ENCODE measurements at places on chromosomes 12 and 14.

- DNase-seq = peak; percentile 73
These were observed 170.7 kb downstream of the ESRRB start for GRCh38 chr14:76546426-76547221.

DNA sequence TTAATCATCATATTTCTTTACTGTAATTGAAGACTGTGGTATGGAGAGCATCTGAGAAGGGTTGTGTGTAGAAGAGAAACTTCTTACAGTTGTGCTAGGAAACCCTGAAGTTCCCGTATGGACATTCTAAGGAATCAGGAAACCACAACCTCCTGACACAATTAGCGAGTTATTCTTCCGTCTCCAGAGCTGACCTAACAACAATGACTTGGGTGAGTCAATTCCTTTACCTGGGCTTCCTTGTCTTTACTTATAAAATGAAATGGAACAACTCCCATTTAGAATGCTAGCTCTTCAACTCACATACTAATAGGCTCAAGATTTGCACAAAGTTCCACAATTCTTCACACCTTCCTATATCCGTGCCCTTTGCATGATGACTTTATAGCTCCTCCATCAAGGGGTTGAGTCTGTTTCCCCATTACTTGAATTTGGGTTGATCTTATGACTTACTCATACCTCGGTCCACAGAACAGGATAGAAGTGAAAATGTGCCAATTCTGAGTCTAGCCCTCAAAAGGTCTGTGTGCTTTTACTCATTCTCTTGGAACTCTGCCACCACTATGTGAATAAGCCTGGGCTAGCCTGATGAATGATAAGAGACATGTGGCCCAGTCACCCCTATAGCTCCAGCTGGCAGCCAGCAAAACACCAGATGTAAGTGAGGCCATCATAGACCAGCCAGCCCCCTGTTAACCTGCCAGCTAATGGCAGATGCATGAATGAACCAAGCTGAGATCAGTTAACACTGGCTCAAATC is 459.4 kb downstream of the ETNK1 start:
- no peak for DNase-seq

GRCh38 chr12:50728417-50728816 is 35.5 kb upstream of the ATF1 start:
- DNase-seq = no peak

GRCh38 chr12:6494258-6494743 is 399 bp downstream of the NCAPD2 start:
- no peak for DNase-seq

GRCh38 chr14:74579447-74580274 is 32.4 kb downstream of the LTBP2 start:
- DNase-seq = no peak

- no peak for DNase-seq
These were observed 72.5 kb downstream of the LGMN start for GRCh38 chr14:92675976-92676375.

- DNase-seq = no peak
These were observed 122.7 kb downstream of the KICS2 start for GRCh38 chr12:64099397-64099796.

GRCh38 chr12:81207664-81208063 is 129.8 kb downstream of the ACSS3 start:
- no peak for DNase-seq

DNA sequence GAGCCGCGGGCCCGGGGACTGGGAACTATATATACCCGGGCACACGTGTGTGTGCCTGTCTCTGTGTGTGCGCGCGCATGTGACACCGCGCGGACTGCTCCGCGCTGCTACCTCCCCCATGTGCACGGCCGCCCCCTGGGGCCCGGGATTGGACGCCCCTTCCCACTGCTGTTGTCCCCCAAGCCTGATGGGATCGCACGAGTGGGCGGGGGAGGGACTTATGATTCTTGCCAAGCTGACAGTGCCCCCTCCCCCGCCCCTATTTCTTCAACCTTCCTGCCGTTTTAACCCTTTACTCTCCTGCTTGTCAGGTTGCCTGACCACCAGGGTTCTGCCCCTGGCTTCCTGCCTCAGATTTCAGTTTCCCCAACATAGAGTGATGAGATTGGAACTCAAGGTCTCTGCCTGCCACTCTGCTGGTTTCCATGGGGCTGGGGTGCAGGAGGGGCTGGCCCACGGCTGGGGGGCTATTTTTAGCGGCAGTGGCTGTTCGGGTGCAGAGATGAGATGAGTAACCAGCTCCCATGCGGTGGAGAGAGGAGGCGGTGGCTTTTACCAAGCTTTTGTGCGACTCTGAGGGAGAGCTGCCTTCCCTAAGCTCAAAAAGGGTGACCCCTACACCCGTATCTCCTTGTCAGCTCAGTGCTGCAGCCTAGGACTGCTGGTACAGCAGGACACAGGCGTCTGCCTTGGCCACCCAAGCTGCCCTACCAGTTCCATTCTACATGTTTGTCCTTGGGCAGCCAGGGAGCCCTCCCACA is at the start of gene DDN:
Gene DDN (minus strand): TSS at position 5 of the 761 bp plus-strand sequence. CDS start 88 bp downstream, outside the sequence.
- DNase-seq = no peak

DNA sequence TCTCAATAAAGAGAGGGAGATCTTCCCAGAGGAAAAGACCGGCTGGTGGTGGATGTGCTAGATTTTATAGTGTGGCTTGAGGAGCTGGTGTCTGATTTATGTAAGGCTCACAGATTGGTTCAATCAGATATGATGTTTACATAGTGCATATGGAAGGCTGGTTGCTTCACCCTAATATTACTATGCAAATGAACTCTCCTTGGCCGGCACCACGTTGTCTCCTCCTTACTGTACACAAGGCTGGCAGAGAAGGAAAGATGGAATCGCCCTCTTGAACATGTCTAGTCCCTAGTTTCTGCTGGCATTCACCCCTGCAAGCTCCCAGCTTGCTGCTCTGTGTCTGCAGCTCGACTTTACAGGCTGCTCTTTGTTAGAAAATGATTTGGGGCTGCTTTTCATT is 8.9 kb downstream of the FAM186A start:
- DNase-seq = no peak

DNA sequence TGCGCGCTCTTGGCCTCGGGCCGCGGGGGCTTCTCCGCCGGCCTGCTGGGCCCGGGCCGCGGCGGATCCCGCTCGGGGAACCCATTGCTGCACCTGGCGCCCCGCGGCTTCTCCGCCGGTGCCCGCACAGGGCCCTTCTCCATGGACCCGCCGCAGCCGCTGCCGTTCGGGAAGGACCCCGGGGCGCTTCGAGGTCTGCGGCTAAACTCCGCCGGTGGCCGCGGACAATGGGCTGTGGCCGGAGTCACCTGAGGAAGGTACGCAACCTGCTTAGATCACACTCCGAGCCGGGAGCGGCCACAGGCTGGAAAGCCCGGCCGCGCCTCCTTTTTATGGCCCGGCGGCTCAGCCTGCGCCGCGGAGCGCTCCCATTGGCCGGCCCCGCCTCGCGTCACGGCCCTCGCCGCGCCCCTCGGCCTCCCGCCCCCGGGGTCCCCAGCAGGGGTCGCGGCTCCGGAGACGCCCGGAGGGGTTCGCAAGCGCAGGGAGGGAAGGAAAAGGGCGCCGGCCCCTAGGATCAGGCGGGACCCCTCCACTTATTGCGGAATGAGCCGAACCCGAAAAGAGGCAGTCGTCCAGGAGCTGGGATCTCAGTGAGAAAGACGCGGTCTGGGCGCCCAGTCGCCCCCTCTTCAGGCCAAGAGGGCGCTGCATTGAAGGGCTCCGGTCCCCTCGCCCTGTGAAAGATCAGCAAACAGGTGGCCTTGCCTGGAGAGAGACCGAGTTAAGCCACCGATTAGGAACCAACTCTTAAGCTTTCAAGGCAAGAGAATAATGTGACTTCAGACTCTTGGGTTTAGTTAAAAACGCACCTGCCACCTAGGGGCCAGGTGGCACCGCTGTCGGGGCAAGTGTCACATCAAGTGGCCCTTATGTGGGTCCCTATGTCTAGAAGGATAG is at the start of gene GCH1:
Gene GCH1 (minus strand): TSS at position 306 of the 900 bp plus-strand sequence. CDS start 163 bp downstream, at position 143.
- peak; percentile 72 for DNase-seq

DNA sequence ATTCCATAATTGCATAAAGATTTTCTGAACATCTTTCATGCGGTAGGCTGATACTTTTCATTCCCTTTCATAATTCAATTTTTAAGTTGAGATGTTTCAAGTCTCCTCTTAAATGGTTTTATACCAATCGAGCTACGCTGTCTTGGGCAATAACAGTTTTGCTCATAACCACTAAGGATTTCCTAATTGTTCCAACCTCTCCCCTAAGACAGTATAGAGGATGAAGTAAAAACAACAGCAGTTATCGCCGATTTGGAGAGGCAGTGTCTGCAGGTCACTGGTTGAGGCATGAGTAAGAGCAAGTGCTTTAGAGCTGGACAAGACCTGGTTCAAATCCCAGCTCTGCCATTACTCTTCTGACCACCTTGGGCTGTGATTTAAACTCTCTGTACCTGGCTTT is 6.9 kb upstream of the MED13L start:
- DNase-seq = no peak

DNA sequence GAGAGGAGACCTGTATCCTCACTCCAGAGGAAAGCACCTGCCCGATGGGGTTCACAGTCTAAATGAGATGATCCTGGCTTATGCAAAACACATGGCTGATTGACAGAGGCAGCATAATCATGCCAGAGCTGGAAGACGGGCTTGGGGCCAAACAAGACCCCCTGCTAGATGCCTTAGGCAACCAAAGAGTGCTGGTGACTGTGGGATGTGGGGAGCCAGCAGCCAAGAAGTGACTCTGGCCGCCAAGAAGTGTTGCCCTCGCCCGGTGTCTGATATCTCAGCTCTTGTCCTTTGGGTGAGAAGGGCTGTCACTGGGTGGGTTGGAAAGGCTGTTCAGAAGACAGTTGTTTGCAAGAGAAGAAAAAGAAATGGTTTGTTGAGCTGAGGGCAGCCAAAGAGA is 56.7 kb downstream of the PLEKHG3 start:
- no peak for DNase-seq

- DNase-seq = no peak
These were observed 42.0 kb upstream of the ATP2B1 start for GRCh38 chr12:89750389-89751351.

DNA sequence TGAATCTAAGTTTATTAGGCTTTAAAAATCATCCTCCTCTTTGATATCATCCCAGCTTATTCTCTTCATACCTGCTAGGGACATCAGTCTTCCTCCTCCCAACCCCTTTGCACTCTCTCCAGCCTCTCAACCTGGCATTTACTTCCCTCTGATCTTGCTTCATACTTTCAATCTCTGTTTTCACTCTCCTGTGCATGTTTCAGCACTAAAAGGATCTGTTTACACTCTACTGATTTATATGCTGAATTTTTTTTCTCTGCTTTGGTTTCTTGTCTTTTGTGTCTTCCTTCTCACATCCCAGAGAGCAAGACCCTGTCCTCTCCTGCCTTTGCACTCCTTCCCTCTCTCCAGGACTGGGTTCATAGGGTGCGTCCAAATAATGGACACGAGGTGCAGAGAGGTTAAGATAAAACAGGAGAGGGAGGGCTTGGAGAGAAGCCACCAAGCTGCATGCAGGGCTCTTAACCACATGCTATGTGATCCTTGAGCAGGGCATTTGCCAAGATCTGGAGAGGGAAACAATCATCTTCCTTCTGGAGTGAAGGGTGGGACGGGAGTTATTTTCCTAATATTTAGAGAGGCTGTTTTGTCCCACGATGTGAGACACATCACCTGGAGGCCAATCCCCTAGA is 3.0 kb upstream of the CISTR start:
- DNase-seq = no peak

DNA sequence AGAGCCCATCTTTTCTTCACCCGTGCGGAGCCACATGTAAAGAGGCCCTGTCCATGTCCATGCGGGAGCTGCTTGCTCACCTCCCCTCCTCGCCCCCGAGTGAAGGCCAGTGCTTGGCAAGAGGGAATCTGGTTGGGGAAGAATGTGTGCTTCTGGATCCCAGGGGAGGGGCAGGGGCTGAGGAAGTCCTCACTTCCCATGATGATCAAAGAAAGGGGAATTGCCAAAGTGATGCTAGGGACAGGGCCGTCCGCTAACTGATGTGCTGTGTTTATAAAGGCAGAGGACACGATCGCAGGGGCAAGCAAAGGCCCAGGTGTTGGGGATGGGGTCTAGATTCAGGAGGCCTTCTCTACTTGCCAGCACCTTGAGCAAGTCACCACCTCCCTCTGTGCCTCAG is 137.4 kb upstream of the PRMT8 start:
- DNase-seq = no peak

DNA sequence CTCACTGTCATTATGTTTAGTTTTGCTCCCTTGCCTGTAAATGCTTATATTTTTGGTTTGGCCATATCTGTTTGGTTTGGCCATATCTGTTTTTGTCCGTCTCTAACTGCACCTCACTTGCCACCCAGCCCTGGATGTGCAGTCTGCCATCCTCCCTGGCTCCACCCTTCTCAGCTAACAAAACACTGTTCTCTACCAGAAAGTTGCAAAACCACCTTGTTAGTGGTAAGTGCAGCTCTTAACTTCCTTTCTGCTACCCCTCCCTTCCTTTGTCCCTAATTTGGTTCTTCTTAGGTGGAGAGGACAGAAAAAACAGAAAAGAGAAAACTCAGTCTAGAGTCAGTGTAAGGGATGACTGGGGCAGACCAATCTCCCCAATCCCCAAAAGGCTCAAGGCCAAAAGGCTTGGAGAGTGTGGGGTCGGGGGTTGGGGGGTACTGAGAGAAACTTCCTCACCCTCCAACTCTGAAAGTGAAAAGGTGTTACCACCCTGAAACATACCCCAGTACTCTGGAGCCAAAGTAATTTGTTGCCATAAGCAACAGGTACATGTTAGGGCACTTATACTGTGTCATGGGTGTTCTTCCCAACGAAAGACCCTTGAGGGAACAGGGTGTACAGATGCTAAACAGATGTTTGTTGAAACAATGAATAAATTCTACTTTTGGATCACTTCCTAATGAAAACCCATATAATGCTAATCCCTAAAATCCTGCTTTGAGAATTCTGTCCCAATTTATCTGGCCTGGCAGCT is 5.0 kb downstream of the BIN2 start:
- DNase-seq = no peak

- DNase-seq = no peak
These were observed 7.8 kb upstream of the EGLN3 start for GRCh38 chr14:33958605-33959226.

- no peak for DNase-seq
These were observed 42.5 kb downstream of the MARK3 start for GRCh38 chr14:103427485-103428443.

GRCh38 chr12:8629486-8630033 is 16.9 kb upstream of the AICDA start:
- no peak for DNase-seq

DNA sequence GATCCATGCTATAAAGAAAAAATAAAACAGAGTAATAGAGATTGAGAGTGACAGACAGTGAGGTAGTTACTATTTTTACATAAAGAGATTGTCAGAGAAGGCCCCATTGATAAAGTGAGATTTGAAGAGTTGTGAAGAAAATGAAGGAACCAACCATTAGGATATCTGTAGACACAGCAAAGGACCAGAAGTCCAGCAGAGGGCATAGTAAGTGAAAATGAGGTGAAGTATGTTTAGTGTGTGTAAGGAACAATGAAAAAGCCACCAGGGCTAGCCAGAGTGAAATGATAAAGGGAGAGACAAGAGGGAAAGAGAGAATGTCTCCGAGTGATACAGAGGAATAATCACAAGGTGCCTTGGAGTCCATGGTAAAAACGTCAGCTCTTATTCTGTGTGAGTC is 411.0 kb downstream of the NELL2 start:
- DNase-seq = no peak
